ENCODE measurements at places on chromosomes 5 and 9.

DNA sequence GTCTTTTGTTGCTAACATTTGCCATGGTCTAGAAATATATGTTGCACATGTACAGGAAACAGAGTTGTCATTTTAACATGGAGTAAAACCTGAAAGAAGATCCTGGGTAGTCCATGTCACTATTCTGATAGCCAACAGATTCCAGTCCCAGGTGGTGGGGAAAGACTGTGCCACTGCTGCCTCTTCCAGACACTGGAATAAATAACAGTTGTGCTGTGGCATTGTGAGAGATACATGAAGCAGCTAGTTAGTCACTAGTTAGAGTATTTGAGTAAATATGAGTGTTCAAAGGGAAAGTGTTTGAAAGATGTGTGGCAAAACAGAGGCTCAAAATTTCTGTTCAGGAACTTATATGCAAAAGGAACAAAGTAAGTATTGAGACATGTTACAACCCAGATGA, 1408.3 kb downstream of the EFNA5 start:
- DNase-seq, result no peak

DNA sequence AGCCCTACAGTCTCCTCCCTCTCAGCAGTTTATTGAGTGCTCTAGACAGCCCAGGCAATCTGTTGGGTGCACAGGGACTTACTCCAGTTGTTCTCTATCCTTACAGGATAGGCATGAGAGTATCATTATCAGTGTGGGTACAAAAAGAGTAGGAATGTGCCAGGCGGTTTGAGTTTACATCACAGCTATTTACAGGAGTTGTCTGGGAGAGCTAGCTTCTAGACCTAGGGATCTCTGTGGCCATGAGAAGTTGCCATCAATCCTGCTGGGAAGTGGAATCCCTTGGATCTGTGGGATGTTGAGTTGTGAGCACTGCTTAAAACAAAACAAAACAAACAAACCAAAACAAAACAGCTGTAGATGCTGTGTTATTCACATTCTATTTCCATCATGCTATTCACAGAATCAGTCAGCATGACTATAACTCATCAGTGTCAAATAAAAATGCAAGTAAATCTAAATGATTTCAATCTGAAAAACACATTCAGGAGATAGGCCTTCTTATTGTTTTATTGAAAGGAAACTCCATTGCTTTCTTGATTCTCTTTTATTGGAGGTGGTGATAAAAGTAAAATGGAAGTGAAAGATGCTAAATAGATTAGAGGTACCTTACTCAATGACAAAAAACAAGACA, 552.4 kb upstream of the ZNF608 start:
- DNase-seq, result no peak

GRCh38 chr5:134937526-134937925, 30.2 kb upstream of the CATSPER3 start:
- DNase-seq, result no peak

GRCh38 chr5:130078661-130079060, 174.4 kb downstream of the CHSY3 start:
- DNase-seq, result no peak

GRCh38 chr9:91395106-91395552, 28.5 kb downstream of the NFIL3 start:
- peak; percentile 57 for DNase-seq

DNA sequence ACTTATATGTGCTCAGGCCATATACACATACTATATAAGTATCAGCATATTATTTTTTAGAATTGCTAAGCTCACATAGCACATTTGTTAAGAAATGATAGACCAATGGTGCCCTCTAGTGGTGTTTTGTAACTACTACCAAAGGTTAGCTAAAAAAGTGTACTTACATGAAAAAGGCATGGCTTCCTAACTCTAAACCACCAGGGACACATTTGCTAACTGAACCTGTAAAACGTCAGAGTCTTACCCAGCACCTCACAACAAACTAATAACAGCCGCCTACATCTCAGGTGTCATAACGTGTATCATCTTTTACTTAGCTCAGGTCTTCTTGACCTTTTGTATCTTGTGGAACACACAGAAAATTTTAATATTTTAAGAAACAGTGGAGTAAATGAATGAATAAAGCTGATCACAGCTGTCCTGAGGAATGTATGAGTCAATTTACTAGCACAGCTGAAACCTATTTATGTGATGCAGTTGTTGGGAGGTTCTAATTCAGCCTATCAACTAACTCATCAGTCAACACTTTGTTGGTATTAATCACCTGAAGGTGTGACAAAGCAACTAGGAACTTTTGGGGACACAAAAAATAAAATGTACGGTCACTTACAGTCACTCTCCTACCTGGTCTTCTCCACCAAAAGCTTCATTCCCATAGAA, 72.9 kb downstream of the BAAT start:
- no peak for DNase-seq

DNA sequence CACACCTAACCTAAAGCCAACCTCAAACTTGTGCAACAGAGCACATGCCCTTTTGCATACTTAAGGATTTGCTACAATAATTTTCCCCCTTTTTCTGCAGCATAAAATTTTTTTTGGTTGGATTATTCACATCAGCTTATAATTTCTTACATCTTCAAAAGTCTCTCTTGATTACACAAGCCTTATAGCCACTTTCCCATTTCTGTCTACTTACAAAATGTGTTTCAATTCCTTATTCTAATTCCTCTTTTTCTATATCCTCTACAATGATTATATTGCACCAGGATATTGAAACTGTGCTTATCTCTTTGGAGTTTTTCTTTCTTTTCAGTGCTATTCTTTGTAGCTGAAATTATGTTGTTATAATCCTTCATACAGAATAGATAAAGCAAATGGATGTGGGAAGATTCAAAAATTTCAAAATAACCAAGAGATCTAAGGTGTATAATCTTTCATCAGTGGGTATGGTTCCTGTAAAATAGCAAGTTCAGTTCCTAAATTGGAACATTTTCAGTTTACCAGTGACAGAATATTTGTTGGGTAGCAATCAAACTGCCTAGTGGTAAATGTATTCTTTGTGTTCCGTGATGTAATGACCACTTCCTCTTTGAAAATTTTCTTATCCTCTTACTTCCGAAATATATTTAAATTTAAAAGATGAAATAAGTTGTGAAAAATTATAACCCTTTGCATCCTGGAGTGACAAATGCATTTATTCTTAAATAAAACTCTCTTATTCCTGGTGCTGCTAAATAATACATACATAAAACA, 386.8 kb upstream of the CHD1 start:
- no peak for DNase-seq

DNA sequence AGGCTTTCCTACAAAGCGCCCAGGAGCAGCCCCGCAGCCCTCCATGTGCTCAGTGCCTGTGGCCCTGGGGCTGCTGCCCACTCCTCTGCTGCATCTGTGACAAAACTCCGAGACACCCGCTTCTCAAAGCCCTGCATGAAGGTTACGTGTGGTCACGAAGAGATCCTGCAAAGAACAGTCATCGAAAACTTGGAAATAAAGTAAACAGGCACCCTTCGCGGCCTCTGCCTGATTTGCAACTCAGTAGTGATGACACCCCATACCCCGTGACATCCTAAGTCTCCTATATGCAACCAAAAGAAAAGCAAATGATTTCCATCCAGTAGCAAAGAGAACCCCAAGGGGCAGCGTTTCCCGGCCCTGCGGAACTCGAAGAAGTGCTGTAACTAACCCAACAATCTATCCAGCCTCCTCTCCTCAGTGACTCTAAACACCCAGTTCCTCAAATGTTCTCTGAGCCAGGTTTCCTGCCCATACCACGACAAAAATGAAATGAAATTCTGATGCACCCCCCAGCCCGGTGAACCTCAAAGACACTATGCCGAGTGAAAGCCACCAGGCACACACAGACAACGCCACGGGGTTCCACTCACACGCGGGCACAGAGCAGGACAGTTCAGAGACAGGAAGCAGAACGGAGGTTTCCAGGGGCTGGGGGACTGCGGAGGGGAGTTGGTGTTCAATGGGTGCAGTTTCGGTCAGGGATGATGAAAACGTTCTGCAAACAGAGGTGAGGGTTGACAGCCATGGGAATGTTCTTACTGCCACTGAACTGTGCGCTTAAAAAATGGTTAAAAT, 19.0 kb downstream of the NACC2 start:
- no peak for DNase-seq

DNA sequence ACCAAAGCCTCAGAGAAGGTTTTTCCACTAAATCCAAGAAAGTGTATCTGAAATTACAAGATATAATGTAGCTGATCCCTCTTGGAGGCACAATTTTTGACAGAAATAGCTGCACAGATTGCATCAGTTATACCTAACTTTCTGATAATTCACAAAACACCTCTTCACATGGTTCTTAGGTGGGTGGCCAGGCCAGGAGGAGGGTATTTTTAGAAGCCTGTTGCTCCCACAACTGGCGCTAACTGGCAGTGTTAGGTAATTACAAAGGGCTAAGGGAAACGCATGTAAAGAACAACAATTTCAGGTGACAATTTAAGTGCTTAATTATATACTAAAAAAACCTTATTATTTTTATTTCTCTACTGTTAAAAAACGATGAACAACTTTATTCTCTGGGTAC, 247.9 kb downstream of the BNC2 start:
- DNase-seq, result no peak

DNA sequence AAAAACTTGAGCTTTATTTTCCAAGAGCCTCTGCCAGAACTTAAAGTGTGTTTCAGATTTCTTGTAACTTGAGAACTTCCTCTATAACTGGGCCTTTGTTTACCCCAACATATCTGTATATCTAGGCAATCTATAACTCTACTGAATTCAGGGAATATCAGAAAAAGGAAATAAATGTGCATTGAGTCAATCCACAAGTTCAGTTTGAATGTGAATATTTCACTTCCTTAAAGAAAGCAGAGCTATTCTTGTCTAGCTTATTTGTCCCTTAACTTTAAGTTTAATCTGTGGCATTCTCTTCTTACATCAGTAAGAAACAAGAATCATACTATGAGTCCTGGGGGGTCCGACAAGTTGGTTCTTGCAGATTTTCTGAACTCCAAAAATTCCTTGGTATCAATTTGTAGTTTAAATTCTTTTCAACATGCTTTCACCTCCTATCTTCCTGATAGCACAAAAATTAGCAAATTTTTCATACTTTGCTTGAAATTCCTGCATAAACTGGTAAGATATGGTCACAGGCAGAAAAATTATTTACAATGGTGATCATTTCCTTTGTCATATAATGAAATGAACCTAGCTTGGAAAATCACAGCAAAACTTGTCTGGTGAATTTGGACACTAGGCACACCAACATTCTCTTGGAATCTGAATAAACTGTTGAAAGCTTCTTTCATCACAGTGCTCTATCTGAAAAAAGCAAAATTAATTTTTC, 19.8 kb upstream of the ITGA1 start:
- no peak for DNase-seq

- no peak for DNase-seq
These were observed 1995.6 kb upstream of the CDH6 start for GRCh38 chr5:29197631-29198454.

DNA sequence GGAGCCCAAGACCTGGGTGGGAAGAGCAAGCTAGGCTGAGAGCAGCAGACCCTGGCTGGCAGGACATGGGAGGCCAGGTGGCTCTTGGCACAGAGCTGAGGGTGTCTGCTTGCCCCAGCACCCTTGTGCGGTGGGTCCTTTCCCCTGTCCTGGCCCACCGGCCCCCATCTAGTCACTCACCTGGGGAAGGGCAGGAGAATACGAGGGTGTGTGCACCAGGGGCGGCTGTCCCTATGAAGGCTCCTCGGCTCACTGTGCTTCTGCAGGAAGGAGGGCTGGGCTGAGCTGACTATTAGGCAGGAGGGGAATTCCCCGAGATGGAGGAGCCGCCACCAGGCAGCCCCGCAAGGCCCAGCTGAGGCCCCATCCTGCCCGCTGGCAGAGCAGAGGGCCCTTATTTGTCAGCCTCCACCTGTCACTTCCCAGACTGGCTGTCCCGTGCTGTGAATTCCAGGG, 6.1 kb upstream of the TNIP1 start:
- peak; percentile 78 for DNase-seq

GRCh38 chr5:154898210-154898609, 39.8 kb downstream of the CNOT8 start:
- DNase-seq, result no peak

- DNase-seq, result no peak
These were observed 282.5 kb downstream of the ICE1 start for GRCh38 chr5:5705010-5705409.

DNA sequence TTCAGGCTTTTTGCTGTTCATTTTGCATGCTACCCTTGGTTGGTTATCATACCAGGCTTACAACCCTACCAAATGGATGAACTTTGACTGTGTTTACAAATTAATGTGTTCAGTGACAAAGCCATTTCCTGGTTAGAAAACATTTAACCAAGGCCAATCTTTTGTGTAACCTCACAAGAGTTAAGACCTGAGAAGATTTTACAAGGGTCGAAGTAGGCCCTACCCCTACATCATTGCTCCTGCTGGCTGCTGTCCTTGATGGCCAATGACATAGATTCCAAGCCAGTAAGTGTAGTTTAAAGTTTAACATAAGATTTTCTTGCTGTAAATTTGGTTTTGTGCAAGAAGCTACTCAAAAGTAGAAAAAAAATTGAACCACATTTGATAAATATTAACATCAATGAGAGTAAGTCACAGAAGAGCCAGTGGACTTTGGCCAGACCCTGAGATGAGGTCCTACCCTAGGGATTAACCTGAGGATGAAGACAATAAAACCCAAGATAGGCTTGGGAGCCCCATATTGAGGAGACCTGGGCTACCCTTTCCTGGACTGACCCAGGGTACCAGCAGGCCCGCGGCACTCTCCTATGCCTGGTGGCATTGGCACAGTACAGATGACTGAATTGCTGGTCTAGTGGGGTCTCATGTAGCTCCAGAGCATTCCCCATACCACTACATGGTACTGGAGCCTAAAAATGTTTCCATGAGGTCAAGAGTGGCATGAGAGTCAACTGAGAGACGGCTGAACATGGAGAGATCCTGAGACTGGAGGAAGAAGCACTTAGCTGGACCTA, 8.3 kb downstream of the C1QTNF3 start:
- DNase-seq, result no peak

GRCh38 chr9:81035601-81036000, 653.7 kb downstream of the TLE1 start:
- no peak for DNase-seq

DNA sequence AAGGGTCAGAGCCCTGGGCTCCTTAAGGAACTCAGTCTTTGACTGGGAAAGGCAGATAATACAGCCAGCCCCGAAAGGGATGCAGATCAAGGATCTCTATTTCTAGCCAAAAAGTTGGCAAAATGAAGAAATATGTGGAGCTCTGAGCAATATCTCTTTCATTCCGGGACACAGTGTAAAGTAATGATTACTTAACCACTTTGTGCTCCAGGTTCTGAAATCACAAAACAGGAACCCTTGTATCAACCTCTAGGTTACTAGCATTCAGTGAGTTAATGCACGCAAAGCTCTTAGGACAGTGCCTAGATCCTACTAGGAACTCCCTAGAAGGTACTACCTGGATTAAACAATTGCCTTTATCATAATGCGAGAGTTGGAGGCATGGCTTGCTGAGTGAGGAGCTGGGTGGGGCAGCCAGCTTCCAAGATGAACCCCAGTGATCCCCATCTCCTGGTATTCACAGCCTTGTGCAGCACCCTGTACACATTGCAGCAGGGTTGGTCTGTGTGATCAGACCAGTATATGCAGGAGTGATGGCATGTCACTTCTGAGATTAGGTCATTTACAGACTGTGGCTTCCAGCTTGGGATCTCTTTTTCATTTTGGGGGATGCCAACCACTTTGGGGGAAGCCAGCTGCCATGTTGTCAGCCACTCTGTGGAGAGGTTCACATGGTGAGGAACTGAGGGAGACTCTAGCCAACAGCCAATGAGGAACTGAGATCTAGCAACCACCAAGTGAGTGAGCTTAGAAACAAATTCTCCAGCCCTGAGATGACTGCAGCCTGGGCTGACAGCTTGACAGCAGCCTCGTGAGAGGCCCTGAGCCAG, 103.1 kb upstream of the SLC44A1 start:
- no peak for DNase-seq
